ENCODE measurements at places on chromosomes 2 and 18.

GRCh38 chr2:78561876-78562275 lies 463.6 kb upstream of the REG3G start:
- no peak for DNase-seq

- peak; percentile 4 for DNase-seq
These were observed at the start of gene LYPD1 for GRCh38 chr2:132669908-132670495. LYPD1 (minus strand) TSS chr2:132670205; CDS start chr2:132669932, 273 bp downstream.

GRCh38 chr2:172172513-172173173 lies 69.9 kb upstream of the DLX2 start:
- peak; percentile 53 for DNase-seq

GRCh38 chr2:20229322-20230113 lies 4.6 kb upstream of the SDC1 start:
- no peak for DNase-seq

DNA sequence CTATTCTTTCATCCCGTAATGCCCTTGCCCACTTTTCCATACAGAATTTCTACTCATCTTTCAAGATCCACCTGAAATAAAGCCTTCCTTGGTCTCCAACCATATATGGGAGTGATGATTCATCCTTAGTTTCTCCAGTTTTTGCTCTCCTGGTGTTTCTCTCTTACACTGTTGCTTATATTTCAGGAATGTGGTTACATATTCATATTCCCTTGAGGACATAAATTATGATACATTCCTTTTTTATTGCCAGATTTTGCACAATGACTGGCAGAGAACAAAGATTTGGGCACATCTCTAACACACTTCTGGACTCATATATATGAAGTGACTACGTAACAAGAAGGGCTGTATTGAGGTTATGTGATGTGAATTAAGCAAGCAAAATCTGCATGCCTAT lies 1573.4 kb upstream of the NXPH2 start:
- DNase-seq: no peak
